ENCODE measurements at places on chromosomes 4 and X.

DNA sequence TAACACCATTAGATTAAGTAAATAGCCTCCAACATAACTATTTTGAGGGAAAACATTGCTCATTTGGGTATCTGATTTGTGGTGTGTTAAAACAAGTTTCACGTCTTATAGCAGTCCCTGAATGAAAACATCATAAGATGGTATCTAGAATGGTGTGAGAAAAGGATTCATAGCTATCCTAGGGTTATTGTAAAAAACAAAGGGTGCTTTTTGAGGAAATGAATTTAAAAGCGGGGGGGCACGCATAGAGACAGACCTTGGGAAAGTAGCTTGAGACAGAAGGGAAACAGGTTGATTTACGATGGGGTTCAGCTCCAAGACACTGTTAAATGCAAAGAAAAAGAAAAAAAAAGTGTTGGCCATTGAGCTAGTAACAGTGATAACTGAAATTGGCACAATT is 768 bp upstream of the CXCL10 start:
- DNase-seq, result no peak

- no peak for DNase-seq
Observed at GRCh38 chr4:24067367-24068193, 177.7 kb upstream of the PPARGC1A start.

DNA sequence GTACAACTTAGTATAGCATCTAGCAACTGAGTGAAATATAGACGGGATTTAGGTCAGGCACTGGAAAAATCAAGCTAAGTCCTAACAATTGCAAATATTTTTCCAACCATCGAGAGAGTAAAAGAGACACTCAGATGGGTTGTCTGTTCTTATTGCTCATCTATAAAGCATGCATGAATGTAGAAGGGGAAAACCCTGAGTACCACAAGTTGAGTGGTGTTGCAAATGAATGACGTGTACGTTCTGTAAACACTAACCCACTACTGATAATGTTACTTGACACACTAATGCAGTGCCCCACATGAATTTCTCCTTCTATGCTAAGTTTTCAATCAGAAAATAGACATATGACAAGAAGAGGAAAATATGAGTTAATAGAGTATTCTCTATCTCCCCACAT is 211.2 kb downstream of the COX18 start:
- DNase-seq, result no peak

DNA sequence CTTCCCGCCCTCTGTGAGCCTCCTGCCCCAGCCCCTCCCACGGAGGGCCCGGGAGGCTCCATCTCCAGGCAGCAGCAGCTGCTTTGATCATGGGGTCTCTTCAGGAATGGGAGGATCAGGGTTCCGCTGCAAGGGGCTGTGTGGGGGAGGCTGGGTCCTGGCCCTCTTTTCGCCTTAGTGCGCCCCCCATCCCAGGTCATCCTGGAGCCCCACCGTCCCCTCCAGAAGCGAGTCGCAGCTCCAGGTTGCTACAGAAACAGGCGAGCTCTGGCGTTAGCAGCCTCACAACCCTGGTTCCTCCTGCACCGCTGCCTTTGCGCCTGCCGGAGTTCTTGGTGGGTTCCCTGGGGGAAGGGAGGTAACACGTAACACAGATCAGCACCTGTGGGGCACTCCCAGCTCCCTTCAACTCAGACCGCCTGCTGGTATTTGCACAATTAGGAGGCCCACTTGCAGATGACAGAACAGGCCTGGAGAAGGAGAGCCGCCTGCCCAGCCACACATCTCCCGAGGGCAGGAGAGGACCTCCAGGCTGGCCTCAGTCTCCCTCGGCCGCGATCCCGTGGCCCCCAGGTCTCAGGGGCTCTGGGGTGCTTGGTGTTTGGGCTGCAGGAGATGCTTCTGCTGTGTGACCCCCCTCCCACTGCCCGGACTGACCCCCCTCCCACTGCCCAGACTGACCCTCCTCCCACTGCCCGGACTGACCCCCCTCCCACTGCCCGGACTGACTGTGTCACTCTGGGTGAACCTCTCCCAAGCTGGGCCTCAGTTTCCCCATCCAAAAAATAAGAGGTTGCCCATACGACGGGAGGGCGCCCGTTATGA is 64.2 kb upstream of the ADRA2C start:
- no peak for DNase-seq

DNA sequence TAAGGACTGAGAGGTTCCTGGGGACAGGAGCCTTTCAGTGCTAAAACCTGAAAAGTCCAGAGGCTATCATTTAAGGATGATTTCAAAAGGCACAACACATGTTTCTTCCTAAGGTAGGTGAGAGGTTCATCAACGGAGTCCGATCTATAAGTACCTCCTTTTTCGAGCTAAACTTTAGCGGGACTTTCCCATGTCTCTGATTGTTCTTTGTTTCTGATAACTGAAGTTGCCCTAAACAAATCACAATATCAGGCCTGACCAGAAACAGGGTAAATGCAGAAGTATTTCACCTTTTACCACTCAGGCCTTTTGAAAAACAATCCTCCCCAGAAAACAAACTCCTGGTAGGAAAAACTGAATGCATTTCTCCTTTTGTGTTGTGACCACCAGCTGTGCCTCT is 17.6 kb downstream of the PIR start:
- no peak for DNase-seq

DNA sequence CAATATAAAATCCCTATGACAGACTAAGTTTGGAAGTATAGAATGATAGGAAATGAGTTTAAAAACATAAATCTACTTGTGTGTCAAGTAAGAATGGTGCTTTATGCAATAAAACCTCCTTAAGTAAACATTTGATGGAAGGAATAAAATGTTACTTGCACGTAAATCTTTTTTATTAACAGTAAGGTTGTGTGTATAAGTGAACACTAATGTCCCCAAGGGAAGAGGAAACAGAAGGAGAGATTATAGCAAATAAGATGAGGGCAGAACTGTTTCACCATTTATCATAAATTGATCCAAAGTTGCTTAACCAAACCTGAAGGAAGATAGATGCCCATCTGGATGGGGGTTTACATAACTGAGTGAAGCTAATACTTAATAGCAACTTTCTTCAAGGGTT is 86.8 kb downstream of the FRMPD4 start:
- no peak for DNase-seq

DNA sequence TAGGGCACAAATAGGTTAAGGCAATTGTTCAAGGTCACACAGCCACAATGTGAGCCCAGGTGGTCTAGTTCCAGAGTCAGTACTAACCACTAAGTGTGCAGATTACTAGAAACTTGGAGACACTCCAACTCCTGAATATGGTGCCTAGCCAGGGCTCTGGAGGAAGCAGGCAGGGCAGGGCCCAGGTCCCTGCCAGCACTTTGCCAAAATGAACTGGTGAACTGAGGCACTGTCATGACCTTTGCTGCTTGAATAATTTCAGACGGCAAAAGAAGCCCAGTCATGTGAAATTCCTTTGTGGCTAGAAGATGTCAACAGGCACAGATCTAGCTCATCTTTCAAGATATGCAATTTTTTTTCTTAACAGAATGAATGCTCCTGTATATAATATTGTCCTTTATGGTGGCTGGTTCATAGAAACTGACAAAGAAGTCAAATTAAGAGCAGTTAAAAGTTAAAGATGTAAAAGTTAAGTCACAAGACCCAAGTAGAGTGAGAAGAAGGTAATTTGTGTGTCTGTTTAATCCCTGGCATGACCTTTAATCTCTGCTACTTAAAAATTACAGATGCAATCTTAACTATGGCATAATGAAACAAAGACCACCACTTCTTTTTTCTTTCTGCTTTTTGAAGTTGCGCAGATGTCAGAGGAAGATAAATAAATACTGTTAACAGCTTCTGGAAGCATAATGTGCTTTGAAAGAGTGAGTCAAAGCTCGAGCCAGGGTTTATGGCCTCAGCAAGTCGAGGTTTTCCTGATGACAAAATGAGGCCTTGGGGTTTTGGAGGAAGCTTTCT is 54.1 kb downstream of the SHROOM3 start:
- no peak for DNase-seq

- DNase-seq, result no peak
Observed at GRCh38 chrX:11381464-11381863, 88.3 kb downstream of the AMELX start.

- DNase-seq, result no peak
Observed at GRCh38 chr4:8580321-8581093, at the start of gene GPR78. Gene GPR78, plus strand, starts transcription at chr4:8580392. Its CDS starts 591 bp downstream, at chr4:8580983.

DNA sequence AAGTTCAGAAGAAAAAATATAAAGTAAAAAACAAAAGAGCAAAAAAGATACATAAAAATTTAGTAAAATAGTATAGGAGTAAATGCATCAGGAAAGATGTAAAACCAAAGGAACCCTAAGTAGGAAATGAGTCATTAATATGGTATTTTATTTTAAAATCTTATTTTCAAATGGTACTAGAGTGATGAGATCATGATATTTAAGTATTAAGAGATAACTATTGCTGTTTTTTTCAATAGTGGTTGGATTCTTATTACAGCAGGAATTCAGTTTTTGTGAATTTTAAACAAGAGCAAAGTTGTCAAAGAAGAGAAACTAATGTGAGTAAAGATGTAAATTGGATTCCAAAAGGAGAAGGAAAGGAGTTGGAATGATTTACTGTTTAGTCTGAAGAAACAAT is 20.0 kb downstream of the EMCN start:
- no peak for DNase-seq

- no peak for DNase-seq
Observed at GRCh38 chr4:121654738-121655137, 42.0 kb downstream of the ANXA5 start.

DNA sequence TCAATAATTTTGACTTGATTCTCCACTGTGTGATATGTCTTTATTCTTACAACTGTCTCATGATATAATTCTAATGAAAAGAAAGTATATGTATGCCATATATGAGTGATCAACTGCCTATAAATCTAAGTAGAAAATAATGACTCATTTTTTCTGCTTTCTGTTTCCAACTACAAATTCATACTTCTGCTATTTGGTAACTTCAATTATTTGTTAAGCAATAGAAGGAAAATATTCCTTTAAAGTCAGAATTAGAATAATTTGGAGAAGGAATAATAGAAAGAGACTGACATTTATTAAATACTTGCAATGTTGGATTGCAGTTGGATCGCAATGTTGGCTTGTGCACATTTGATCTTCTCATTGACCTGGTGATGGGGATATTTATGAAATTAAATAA is 204.2 kb upstream of the PACRGL start:
- no peak for DNase-seq

GRCh38 chr4:92050875-92051274 is 252.9 kb upstream of the GRID2 start:
- DNase-seq, result no peak

- DNase-seq, result no peak
Observed at GRCh38 chrX:29666366-29666765, 549.0 kb upstream of the MAGEB2 start.

DNA sequence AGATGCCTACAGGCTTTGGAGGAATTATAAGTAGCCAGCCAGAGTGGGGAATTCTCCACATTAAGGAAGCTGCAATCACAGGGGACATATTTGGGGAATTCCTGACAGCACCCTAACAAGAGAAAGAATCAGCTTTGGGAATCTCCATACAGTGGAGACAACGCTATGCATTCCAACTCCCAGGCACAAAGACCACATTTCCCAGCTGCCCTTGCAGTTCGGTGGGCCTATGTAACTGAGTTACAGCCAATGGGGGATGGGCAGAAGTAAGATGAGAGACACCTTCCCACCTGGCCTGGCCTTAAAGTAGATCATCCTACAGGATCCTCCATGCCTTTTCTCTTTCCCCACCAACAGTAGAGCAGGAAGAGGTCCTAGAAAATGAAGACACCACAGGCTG is 43.4 kb upstream of the CCKAR start:
- DNase-seq, result no peak

DNA sequence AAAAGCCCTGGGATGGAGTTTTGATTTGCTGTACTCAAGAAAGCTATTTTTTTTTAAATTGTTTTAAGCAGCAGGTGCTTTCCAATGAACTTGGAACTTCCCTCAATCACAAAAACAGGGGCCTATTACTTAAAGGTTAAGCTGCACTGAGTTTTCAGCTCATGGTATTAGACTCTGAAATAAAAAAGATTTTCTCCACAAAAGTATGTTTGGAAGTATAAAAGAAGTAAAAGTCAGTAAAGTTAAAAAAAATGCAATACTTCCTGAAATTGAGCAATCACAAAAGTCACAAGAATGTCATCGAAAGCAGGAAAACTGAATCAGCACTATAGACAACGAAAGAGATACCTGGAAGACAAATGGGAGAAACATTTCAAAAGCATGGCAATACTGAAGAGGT is 38.9 kb upstream of the PLAC8 start:
- no peak for DNase-seq

- no peak for DNase-seq
Observed at GRCh38 chrX:23907111-23907497, 634 bp downstream of the APOO start.

DNA sequence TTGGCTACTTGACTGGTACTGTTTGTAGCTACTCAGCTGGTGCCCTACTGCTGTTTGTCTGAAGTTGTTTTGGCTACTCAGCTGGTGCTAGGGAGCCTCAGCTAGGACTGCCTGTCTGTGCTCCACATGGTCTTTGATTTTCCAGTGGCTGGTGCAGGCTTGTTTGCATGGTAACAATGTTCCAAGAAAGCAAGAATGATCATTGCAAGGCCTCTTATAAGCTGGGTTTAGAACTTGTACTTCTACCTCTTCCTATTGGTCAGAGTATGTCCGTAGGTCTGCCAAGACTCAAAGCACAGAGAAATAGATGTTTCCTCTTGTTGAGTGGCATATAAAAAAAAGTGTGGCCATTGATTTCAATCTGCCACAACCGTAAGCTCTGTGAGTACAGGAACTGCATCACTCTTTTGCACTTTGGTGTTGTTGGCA is 17.6 kb downstream of the NFKB1 start:
- DNase-seq, result no peak

DNA sequence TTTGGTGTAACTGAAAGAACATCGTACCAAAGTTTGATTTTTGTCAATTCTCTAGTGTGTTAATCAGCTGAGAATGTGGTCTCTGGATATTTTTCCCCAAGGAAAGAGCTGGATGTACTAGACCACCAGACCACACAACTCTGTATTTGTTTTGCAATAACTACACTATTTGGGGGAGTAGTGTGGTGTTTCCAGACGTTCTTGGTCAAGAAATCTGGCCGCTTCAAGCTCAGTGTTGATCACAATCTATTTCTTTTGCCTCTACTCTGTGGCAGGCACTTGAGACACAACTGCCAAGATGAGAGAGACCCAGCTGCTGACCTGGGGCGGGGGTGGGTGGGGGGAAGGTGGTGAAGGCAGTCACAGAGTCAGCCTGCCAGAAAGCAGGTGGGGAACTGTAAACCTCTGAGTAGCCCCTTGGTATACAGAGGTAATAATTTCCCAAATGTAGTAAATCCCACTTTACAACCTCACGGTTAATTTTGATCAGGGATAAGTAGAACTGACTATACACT is 30.6 kb downstream of the PTTG2 start:
- no peak for DNase-seq

- DNase-seq, result no peak
Observed at GRCh38 chrX:9670136-9670814, 95.4 kb downstream of the GPR143 start.

DNA sequence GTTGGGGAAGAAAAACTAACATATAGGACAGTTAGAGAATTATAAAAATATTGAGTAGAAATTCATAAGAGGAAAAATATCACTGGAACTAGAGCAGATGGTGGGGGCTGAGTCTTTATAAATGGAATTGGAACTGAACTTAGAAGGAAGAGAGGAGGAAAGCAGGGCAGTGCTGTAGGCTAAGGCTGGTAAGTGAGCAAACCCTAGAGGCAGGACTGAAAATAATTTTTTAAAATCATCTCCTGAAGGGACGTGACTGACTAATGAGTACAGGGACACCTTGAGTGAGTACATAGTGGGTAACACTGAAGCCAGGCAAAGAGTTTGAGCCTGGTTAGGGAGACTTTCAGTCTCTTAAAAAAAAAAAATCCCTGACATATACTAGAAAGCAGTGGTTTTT is 63.3 kb downstream of the GALNT7 start:
- DNase-seq, result no peak

GRCh38 chr4:164081371-164081770 is 586.9 kb downstream of the TMA16 start:
- no peak for DNase-seq

Measured in stimulated activated CD8-positive, alpha-beta memory T cell treated with anti-CD3 and anti-CD28 coated beads, Interleukin-4, amount 100 ng/mL, for 4 hours (primary cell).